SK-N-DZ (cell line): ENCODE measurements at places on chromosomes 2 and 18.

DNA sequence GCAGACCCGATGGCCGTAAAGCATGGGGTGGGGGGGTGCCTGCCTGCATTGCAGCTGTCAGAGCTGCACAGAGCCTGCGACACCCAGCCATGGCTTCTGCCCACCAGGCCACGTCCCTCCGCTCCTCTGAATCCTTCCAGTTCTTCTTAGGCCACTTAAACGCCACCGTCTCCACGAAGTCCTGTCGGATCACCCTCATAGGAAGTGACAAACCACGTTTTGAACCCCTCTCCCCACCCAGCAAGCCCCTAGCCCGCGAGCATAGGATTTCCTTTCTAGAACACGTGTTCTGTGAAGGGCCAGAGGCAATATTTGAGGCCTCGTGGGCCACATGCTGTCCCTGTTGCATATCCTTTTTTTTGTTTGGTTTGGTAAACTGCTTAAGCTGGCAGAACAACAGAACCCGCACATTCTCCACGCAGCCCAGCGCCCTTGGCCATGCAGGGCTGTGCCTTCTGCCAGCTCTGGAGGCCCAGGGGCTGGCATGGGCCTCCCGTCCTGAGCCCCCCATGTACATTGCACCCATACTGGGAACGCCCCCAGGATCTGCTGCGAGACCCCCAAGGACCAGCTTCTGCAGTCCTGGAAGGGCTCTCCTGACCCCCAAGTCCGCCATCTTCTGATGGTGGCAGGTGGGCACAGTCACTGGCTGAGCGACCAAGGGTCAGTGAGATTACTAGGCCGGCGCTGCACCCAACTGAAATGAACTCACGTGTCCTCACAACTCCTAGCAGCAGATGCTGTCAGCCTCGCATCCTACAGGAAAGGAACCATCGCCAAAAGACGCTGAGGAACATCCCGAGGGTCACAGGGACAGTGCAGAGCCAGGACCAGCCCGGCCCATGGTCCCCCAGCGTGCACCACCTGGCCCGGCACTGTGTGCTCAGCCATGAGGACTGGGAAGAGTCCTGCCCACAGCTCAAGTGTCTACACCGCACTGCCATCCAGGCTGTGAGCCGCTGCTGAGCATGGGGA, 35.1 kb downstream of the ADI1 start:
- no peak for DNase-seq

DNA sequence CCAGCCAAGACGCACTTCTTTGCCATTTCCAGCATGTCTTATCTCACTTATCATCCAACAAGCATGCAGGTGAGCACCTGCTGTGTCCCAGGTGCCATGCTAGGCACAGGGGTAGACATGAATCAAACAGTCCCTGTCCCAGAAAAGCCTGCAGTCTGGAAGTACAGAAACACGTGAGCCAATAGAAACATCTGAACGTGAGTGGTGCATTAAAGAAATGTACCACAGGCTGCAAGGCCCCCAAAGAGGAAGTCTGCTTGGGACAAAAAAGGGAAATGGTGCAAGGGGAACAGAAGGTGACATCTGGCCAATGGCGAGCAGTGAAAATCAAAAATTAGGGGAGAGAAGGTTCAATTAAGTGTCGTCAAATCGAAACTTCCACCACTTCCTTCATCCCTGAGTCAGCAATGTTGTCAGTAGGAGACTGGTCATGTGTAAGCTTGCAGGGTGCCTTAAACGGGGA, 17.6 kb upstream of the TMEM247 start:
- DNase-seq: no peak

DNA sequence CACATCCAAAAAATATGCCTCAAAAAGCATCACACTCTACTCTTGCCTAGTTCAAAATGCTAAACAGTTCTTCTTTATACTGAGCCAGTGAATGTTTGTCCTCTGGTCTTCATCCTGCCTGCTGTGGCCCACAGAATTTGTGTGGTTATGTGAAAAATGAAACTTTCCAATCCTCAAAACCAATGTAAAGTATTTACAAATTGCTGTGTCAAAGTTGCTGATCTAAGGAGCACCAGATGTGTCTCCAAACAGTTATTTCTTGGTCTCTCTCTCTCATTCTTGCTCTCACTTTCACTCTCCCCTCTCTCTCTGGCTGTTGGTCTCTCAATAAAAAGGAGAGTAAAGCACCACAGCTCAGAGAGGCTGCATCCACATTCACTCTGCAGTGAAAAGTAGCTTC, 23.0 kb downstream of the EPHA4 start:
- no peak for DNase-seq

- no peak for DNase-seq
These were observed 76.8 kb downstream of the SOWAHC start for GRCh38 chr2:109690822-109691541.

- DNase-seq: no peak
These were observed 273.2 kb upstream of the RGPD4 start for GRCh38 chr2:107553539-107553938.

DNA sequence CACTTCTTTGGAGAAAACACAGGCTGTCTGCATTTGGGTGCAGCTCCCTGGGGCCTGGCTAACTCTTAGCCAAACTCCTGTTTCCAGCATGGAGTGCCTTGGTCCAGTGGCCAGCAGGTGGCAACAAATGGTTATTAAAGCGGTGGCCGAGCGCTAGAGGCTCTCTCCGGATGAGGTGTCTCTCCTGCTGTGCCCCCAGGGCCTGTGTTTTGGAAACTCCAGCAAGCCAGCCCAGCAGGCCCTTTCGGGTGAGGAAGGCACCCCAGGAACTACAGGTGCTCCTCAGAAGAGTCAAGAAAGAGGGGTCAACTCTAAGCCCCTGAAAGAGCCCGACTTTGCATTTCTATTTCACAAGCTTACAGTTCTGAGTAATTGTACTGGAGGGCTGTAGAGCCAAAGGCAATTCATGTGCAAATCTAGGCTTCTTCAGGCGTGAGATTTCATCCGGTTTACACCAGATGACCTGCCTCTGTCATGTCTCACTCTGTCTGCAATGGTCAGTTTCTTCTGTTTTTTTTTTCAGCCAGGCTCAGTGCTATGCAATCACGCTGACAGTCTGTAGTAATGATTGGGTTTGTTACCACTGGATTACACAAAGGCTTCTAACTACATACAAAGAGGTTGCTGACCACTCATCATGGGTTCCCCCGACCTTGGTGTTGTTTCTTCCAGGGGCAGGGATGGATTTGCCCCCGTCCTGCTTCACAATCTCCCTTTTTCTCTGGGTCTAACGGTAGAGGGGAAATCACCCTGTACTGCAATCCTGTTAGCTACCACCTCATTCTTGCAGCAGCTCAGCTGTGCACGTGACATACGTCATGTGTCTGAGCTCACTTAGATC, 7.6 kb upstream of the CHRNA1 start:
- peak; percentile 94 for DNase-seq

- no peak for DNase-seq
These were observed 110.4 kb upstream of the VRK2 start for GRCh38 chr2:57936216-57936615.

DNA sequence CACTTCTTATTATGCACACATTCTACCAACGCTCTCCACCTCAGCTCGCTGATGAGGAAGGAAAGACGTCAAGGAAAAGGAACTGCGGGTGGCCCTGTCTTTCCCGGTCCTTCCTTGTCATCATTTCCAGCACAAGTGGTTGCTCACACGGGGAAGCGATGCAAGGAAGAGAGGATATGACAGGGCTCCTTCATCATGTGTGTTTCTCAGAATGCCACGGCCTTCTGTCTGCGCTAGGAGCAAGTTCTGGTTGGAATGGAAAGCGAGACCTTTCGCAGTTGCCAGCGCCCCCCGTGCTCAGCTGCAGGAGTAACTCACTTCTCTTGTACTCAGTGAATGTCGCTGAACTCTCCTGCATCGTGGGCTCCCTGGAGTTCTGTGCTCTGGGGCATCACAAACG, 191.8 kb upstream of the GLI2 start:
- DNase-seq: no peak

GRCh38 chr2:105498281-105498846, 99.5 kb upstream of the FHL2 start:
- no peak for DNase-seq

DNA sequence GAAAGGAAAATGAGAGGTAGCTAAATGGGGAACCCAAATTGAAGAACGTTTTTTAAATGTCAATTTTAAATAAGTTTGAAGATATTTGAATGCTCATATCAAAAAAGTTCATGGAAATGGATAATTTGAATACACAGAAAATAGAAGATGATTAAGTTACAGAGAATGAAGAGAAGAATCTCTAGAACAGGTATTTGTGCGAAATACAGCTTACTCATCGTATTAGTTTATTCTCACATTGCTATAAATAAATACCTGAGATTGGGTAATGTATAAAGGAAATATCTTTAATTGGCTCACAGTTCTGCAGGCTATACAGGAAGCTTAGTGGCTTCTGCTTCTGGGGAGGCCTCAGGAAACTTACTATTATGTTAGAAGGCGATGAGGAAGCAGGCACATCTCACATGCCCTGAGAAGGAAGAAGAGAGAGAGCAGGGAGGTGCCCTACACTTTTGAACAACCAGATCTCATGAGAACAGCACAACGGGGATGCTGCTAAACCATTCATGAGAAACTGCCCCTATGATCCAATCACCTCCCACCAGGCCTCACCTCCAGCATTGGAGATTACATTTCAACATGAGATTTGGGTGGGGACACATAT, 89.7 kb upstream of the DTNA start:
- no peak for DNase-seq

DNA sequence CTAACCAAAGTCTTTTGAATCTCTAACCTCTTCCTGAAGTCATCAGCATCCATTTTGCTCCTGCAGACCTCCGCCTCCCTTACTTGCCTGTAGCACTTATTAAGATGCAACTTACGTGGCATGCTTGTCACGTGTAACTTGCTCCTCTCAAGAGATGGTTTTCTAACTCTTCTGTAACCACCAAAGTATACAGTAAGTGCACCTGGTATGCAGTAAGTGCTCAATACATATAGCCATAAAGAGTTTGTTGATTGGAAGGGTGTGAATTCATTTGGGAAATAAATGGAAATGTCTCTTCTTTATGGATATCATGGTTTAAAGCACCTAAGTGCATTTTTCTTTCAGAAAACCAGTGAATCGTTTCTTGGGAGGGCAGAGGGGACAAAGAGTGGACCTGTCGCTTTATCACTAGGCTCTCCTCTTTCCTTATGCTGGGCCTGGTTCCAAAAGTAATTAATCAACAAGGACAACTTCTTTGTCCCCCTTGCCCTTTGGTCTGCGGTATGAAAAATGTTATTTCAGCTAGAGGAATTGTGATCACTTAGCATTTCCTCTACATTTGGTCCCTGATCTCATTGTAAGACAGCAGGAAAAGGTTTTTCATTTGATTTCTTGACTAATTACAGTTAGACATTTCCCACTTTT, 370.0 kb upstream of the SPRED2 start:
- no peak for DNase-seq

DNA sequence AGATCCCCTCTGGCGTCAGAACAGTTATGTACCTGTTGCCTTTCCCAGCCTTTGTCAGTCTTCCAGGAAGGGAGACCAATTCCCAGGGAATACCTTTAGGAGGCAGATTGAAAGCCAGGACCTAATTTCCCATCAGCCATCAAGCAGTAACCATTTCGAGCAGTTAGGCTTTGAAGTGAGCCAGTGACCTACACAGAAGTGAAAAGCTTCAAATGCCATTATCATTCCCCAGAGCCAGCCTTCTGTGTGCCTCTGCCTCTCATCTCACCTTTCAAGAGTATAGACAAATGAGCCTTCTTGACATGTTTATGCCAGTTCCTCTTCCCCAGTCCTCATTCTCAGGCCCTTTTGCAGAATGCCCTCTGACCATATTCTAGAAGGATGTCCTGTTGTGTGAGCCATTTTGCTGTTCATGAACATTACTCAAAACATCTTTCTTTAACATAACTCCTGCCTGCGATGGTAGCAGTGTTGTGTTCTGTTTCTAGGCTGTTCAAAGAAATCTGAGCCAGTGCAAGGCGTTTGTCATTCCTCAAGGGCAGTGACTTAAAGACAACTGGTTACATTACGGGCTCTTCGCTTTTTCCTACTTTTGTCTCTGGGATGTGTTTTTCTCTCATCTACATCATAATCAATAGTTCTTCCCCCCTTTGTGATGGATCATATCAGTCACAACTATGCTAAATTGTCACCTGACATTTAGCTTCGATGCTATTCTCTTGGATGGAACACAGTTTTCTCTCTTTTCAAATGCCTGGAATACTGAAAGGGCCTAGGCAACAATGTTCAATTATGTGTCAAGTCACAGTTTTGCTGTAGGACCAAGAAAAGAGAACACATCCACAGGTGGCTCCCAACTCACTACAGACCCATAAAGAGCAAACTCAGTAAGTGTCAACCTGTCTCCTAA, 138.6 kb downstream of the ALK start:
- no peak for DNase-seq

- DNase-seq: no peak
These were observed 87.0 kb upstream of the RTN4 start for GRCh38 chr2:55137024-55137958.

DNA sequence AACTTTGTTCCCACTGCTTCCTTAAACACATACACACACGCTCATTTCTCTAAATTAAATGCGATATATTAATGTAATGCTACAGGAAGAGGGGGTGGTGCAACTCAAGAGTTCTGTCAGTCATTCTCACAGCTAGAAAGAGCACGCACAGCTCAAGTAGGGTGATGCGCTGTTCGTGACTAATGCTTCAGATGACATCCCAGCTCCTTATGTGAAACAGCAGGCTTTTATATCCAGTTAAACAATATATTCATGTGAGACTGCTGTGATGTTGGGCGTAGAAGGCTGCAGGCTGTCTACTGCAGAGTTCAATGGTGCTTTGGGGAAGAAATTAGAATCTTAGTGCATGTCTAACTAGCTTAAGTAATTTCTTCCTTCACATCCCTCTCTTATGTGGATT, 912.6 kb upstream of the FSHR start:
- no peak for DNase-seq

- no peak for DNase-seq
These were observed 1287.5 kb upstream of the NXPH2 start for GRCh38 chr2:140067661-140068060.

- DNase-seq: no peak
These were observed 372.8 kb downstream of the CLIP4 start for GRCh38 chr2:29487967-29488555.

- no peak for DNase-seq
These were observed 31.7 kb upstream of the EIF2AK3 start for GRCh38 chr2:88658881-88659537.

GRCh38 chr2:70685771-70686171, 82.2 kb downstream of the ADD2 start:
- DNase-seq: peak; percentile 17

DNA sequence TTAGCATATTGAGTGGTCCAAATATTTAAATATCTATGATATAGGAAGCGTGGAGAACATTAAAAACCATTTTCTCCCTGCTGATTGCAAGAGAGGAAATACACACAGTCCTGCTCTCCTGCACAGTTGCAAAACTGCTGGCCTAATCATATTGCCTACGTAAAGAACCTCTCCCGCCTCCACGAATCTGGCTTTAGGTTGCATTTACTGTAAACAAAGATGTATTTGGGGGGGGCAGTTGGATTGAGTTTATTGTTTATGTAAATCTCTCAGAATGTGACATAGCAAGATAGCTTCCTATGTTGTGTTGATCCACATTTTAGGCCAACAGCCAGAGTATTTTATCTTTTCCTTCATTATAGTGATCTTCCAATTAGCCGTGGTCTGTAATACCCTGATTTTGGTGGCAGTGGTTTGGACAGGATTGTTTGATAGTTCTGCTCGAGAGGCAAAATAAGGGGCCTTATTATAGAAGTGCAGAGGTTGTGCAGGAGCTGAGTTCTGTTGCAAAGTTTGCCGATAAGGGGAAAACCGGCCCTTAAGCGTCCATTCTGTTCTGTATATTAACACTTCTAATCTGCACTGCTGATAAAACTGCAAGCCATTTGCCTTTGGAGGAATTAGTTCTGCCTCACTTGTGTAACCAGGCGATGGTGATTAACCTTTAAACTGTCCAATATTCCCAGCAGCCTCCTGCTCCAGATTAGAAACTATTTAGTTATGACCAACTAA, 101.6 kb upstream of the SIX3 start:
- DNase-seq: no peak
